Inflammatory macrophage (primary cell): ENCODE measurements at places on chromosomes 1 and 21.
A peak's percentile ranks its signal among the peaks of the same experiment; 100 is the strongest.

DNA sequence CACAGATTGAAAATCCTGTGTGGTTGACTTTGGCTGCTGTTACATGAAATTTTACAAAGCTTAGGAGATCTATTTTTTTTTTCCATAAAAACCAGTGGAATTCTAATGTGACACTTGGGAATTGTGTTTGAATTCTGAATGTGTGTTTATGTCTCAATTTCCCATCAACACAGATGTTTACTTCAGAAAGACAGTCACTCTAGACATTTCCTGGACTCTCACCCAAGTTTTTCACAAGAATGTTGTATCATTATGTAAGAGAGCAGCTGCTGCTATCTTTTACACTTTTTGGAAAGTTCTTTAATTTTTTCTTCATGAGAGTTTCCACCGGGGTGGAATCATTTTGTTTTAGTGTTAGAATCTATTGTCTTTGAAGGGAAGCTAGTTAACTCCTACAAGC, 210.1 kb downstream of the GIPC2 start:
- no peak for DNase-seq

- DNase-seq = no peak
Observed at GRCh38 chr1:71660411-71660810, 579.6 kb upstream of the ZRANB2 start.

GRCh38 chr1:25462732-25463131, 32.0 kb downstream of the MACO1 start:
- DNase-seq = no peak

- no peak for DNase-seq
Observed at GRCh38 chr1:47703981-47704596, 266.2 kb downstream of the FOXD2 start.

DNA sequence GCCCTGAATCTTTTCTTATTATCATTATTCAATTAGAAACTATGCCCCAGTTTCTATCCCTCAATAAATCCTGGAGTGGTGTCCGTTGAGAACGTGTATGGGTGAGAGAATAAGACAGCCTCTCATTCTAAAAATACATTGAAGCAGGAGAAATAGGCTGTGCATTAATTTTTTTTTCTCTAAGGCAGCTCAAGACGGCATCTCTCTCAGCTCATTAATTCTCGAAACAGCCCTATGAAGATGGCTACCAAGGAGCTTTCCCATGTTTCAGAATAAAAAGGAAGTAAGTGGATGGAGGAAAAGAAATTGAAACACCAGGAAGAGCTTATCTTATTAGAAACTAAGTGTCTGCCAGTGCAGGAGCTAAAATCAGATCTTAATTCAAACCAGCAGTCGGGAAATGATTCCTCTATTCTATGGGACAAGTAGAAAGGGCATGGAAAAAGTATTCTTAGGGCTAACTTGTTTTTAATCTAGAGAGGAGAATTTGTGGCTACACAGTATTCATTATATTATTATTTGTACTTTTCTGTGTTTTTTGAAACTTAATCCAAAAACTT, 347.1 kb upstream of the PLD5 start:
- no peak for DNase-seq

DNA sequence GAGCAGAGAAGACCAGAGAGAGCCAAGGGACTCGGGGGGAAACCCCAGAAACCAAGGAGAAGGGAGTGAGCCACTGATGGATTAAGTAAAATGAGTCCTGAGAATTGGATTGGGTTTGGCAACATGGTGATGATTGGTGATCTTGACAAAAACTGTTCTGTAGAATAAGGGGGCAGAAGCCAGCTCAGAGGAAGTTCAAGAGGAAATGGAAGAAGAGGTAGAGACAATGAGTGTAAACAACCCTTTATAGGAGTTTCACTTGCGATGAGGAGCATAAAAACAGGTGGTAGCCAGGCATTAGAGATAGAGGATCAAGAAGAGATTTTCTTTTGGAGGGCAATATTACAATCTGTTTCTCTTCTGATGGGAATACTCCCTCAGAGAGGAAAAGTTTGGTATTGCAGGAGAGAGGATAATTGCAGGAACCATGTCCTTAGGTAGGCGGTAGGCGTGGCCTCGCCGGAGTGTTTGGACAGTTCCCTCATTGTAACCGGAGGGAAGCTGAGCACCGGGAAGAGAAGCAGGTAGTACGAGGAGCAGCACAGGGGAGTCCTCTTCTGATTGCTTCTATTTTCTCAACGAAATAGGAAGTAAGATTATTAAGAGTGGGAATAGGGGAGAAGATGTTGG, 68.4 kb upstream of the TENT5C start:
- DNase-seq = peak; percentile 9

GRCh38 chr1:18923756-18924211, 21.4 kb upstream of the ALDH4A1 start:
- DNase-seq = no peak

DNA sequence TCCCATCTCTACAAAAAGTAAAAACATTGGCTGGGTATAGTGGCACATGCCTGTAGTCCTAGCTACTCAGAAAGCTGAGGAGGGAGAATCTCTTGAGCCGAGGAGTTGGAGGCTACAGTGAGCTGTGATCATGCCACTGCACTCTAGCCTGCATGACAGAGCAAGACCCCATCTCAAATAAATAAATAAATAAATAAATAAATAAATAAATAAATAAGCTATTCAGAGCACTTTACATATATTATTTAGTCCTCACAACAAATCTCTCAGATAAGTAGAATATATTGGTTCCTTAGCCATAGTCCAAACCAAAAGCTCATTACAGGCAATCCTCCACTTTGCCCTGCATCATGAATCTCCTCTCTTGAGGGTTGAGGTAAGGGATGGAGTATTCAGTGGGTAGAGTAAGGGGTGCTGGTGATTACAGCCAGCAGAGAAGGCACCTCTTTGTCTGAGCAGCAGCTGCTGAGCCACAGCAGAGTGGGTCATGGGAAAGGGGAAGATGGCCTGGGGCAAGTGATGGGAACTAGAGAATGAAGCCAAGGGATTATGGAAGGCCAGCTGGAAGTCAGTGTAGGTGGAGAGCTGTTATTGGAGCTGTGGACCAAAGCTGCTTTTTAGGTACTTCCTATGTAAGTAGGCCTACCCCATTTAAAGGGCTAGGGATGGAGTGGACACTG, 115.5 kb upstream of the ZNF644 start:
- DNase-seq = no peak
